ENCODE measurements at places on chromosomes 12 and 14. TPM values are rescaled to one million over a fixed set of nuclear protein-coding genes. Genes with fewer than 3 reads are reported as not detected.

Gene ACVR1B
- 21.8 TPM for total RNA-seq

Gene TRPV4
- 5.2 TPM for total RNA-seq

Gene COQ10A
- 28.0 TPM for total RNA-seq

Gene FAM222A
- total RNA-seq = 8.0 TPM

Gene TOMM20L
- 19.7 TPM for total RNA-seq

Gene CLEC14A
- total RNA-seq = 9.9 TPM

Gene TCTN2
- total RNA-seq = 5.3 TPM

Gene GSG1
- total RNA-seq = 0.66 TPM

Gene KRT6A
- total RNA-seq = not detected
